ENCODE measurements at places on chromosomes 11 and 22.

- peak; percentile 70 for DNase-seq
These were observed at the start of gene APOBEC3C for GRCh38 chr22:39013942-39014722. TSS of gene APOBEC3C (plus strand) at chr22:39014257. CDS start at chr22:39014363, 106 bp downstream.

DNA sequence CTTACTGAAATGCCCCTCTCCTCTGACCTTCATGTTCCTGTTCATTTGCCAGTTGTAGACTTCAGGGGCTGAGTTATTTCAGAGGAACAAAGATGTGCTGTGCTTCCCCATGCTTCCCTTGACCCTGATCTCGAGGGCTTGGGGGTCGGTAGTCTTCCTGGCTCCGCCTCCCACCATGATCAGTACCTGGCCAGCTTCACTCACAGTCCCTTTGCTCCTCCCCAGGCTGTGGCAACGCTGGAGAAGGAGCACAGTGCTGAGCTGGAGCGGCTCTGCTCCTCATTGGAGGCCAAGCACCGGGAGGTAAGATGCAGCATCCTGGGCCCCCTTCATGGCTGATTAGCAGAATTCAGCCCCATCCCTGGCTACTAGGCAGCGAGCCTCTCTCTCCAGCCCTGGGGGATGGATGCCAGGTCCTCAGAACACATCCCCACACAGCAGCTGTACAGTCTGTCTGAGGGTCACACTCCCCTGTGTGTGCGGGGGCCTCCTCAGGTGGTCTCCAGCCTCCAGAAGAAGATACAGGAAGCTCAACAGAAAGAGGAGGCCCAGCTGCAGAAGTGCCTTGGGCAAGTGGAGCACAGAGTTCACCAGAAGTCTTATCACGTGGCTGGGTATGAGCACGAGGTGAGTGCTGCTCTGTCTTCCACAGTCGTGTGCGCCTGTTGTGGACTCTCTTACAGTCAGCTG is 64.5 kb downstream of the CEP164 start:
- DNase-seq: no peak

GRCh38 chr11:45161252-45162063 is 15.0 kb downstream of the PRDM11 start:
- DNase-seq: peak; percentile 25

- no peak for DNase-seq
These were observed 150.0 kb downstream of the SHANK2 start for GRCh38 chr11:71102251-71102995.

- DNase-seq: no peak
These were observed 12.2 kb downstream of the RASD2 start for GRCh38 chr22:35552846-35553245.

DNA sequence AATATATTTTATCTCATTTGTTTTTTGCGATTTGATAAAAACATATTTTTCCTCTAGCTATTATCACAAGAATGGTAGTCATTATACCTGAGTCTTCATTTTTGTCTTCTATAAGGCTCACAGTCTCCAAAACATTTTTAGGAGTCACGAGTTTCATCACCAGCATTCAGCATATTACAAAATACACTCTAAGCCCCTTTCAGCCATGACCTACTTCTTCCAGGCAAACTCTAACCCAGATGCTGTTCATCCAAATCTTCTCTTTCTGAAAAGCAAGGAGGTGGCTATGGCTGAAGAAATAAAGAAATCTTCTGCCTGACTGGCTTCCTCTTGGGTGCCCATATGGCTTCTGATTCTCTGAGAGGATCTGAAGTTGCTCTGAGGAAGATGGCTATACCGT is 35.7 kb upstream of the USP47 start:
- DNase-seq: no peak

GRCh38 chr11:16632295-16633200 is 105.9 kb upstream of the C11orf58 start:
- peak; percentile 43 for DNase-seq

DNA sequence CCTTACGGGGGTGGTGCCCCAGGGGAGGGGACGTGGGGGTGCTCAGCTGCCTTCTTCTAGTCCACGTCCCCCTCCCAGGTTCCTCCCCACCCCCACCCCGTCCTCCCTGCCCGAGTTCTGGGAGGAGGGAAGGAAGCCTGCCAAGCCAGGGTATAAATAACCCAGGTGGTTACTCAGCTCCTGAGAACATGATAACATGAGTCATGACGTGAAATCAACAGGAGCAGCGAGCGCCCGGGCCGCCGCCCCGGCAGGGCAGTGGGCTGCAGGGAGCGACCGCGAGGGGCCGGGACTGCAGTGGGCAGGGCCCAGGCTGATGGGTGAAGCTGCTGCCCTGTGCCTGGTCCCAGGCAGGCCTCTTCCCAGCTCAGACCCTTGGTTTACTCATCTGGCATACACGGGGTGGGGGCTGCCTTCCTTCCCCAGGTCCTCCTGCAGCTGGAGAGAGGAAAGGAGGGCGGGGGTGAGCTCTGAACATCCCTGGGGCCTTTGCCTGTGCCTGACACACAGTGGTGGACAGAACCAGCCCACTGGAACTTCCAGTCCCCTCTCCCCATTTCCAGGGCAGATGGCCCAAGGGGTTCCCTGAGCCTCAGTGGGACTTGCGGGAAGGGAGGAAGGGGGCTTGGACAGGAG is 8.8 kb upstream of the PDGFB start:
- DNase-seq: no peak

- no peak for DNase-seq
These were observed 100.0 kb upstream of the NNMT start for GRCh38 chr11:114195981-114196731.

DNA sequence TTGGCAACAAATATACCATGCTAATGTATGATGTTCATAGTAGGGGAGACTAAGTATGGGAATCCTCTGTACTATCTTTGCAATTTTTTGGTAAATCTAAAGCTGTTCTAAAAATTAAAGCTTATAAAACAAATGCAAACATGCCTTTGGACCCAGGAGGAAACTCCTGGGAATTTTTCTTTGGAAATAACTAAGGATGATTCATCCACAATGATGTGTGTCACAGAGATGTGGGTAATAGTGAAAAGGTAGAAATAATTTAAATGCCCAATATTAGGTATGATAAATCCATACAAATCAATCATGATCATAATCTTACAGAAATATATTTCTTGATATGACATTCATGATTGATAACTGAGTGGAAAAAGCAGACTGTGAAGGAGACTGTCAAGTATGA is 135.8 kb downstream of the TRIM44 start:
- no peak for DNase-seq

- peak; percentile 56 for DNase-seq
These were observed 134.9 kb downstream of the DBX1 start for GRCh38 chr11:20025332-20025840.

- no peak for DNase-seq
These were observed 183.7 kb upstream of the CADM1 start for GRCh38 chr11:115687934-115688333.

GRCh38 chr22:20968281-20968977 is 1.4 kb downstream of the AIFM3 start:
- no peak for DNase-seq

Measured in neural progenitor cell (in vitro differentiated cells).